ENCODE measurements at places on chromosomes 12 and 14.

DNA sequence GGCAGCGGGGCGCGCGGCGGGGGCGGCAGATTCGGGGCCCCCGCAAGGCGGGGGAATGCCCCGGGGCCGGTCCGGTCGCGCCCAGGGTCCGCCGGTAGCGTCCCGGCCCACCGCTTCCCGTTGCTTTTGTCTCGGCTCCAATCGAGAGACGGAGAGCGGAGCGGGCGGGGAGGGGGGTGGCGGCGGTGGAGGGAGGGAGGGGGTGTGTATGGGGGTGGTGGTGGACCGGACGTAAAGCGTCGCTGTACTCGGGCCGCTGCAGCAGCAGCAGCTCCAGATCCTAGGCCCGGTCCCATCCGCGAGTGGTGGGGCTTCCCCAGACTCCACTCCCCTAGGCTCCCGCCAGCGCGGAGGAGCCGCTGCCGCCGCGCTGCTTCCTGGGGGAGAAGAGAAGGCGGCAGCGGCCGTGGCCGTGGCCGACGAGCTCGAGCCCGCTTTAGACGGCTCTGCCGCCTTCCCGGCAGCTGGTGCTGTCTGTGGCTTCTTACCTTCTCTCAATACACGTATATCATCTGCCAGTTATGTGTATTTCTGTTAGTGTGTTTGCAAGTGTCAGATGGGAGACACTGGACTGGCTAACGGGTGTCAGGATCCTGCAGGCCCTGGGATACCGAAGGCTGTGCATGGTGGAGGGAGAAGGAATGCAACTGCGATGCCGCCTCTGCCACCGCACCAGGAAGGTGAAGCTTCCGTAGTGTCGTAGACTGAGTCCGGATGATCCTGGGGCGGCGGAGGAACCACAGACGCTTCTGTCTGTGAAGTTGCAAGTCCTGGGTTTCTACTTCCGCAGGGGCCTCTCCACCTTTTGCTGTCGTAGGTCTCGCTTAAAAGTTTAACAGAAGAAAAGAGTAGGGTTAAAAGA lies 508 bp downstream of the CNOT2 start:
- peak; percentile 29 for DNase-seq

GRCh38 chr12:130872179-130873096 lies 572 bp downstream of the RAN start:
- no peak for DNase-seq

GRCh38 chr14:65738339-65738738 lies 325.8 kb downstream of the FUT8 start:
- no peak for DNase-seq

- DNase-seq, result no peak
These were observed 36.2 kb downstream of the SYNE3 start for GRCh38 chr14:95480109-95480886.

GRCh38 chr12:15154103-15154502 lies 67.1 kb downstream of the RERG start:
- DNase-seq, result no peak

DNA sequence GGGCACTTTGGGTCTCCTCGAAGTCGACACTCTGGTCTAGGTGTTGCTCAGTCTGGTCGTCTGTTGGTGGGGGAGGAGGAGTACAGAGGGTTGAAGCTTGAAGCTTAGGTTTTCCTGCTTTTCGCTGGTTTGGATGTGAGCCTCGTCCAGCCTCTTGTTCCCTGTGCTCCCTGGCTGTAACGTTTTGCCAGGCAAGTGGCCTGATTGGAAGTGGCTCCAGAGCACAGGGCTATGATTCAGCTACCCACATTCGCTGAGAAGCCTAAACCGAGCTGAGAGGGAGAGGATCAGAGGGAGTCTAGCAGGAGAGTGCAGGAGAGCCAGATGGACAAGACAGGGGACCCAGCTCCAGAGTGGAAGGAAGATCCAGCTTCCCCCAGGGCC lies 6.1 kb downstream of the HOXC10 start:
- no peak for DNase-seq

DNA sequence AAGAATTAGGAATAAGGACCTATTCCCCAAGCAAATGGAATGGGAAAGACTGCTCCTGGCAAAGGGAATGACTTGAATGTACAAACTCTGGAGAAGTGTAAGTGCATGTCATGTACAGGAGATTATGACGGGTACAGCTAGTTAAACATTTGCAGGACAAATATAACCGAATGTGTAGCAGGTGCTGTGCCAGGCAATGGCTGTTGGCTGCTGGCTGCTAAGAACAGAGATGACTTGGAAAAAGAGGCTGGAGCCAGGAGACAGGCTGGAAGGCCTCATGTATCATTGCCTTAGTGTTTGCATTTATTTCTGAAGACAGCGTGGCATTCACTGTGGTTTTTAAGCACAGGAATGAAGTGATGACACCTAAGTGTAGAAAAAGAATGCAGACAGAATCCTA lies 136.8 kb downstream of the TTC8 start:
- DNase-seq, result no peak

DNA sequence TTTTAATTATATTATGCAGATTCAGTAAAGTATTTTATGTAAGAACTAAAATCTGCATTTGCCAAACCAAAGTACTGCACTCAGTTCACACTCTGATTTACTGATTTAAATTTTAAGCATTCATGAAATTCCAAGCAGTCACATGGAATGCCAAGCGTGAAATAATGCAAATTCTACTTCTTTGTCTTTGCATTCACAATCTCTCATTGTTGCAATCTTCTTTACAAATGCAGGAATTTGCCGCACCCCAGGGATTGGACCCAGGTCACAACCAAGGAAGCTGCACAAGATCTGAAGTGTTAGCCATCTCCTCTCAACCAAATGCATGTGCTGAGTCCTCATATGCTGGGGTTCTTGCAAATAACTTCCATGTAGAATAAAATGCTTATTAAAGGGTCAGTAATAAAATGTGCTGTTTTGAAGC lies 71.9 kb downstream of the TUNAR start:
- no peak for DNase-seq

- DNase-seq, result no peak
These were observed 163.9 kb upstream of the RASSF8 start for GRCh38 chr12:25794571-25794970.

DNA sequence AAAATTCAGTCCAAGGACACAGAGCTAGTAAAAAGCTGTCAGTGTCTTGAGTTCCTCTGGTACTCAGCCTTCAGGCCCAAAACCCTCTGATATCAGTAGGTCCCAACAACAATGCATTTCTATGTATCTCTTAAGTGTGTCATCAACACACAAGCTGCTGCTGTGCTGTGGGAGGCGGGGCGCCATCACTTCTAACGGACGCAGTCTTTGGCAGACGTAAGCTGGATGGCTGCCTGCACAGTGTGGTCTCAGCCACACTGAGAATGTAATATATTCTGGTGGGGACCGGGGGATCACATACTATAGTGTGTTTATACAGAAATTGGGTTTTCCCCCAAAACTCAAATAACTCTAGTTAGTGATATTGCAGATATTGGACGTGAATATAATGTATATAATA lies 123.9 kb downstream of the SUDS3 start:
- no peak for DNase-seq

DNA sequence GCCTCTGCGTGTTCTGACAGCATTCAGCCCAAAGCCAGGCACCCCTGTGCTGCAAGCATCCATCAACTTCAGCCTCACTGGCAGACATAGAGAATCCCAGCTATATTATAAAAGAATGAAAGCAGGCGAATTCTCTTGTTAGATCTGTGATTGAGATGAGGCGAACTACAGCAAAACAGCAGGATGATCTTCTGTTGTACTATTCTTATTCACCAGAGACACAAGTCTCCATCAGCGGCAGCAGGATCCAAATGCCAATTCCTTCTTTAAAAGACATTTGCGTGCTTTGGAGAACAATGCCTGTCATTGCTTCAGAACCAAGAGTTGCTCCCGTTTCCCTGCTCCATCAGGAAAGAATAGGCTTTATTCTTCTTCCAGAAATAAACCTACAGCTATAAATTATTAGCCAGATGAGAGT lies 188.9 kb downstream of the SLC41A2 start:
- DNase-seq, result no peak

DNA sequence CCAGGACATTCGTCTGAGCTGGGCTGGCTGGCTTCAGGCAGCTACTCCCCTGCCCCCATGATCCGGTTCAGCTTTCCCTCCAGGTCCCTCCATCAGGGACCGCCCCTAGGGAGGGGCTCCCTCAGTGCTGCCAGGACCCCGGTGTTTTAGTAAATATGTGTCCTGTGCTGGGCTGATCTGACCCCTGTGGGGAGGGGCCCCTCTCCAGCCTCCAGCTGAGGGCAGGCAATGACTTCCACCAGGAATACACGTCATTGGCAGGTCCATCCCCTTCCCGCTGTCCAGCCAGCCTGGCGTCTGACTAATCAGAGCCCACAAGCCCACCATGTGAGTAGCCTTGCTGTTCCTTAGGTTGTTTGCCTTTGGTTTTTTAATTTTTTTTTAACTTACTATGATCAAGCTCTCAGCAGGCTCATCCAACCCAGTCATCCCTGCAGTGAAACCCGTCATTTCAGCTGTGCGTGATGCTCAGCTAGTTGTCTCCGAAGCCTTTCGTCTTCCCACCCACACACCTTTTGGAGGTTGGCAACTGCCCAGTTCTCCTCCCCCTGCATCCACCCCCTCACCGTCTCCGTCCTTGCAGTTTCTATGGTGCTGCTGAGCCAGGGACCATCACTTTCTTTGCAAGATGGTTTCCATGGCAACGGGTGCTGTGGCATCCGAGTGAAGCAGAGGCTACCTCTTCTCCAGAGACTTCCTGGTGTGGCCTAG lies 16.0 kb upstream of the SERPINA4 start:
- DNase-seq, result no peak

DNA sequence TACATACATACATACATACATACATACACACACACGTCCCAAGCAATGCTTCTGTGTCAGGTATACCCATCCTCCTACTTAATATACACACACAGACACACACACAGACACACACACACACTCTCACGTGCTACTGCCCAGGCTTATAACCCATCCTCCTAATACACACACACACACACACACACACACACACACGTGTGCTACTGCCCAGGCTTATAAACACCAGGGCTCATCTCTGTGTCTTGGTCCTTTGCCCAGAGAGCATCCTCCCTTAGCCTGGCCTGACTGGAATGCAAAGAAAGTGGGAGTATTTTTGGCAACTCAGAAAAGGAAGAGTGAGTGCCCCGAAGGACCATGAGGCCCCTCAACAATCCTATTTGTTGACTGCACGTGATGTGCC lies 129.0 kb downstream of the RBM19 start:
- no peak for DNase-seq
